ENCODE measurements at places on chromosomes 5 and 9.

- DNase-seq: no peak
Measured at GRCh38 chr5:175443514-175444059, 395 bp downstream of the DRD1 start.

GRCh38 chr5:3118340-3118739 is 366.9 kb upstream of the IRX2 start:
- DNase-seq: no peak

- no peak for DNase-seq
Measured at GRCh38 chr5:157504053-157504452, 44.0 kb downstream of the NIPAL4 start.

GRCh38 chr5:175548626-175549311 is 70.4 kb downstream of the SFXN1 start:
- DNase-seq: no peak

GRCh38 chr9:81893929-81894328 is 34.3 kb upstream of the SPATA31D4 start:
- DNase-seq: no peak

DNA sequence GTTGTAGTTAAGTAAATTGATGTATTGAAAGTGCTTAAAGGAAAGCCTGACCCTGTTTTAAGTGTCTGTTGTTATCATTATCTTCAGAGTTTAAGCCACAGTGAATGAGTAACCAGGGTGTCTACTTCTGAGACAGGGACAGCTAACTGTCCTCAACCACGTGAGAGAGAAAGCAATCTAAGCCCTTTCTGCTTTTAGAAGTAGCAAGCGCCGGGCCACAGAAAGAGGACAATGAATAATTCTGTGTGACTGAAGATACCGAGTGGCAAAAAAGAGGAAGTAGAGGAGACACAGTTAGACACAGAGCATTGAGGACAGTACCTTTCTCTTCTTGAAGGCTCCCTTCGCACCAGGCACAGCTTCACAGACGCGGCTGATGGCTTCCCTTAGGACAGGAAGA is 86.3 kb downstream of the S1PR3 start:
- DNase-seq: no peak

- DNase-seq: peak; percentile 28
Measured at GRCh38 chr5:73701566-73701965, 75.6 kb downstream of the ARHGEF28 start.

DNA sequence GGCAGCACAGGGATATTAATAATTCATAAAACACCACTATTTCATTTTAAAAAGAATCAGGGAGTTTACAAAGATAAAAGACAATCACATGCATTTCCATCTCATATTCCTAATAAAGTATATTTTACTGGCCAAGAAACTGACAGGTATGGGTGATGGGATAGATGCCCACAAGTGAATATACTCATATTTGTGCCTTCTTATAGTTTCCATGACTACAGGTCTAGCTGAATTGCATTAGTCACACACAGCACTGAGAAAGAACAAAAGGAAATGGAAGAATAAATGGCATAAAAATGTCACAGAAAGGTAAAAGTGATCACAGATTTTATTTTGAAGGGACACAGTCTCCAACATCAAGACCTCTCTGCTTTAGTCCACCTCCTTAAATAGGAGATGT is 193.5 kb downstream of the PLK2 start:
- no peak for DNase-seq

- no peak for DNase-seq
Measured at GRCh38 chr5:115639377-115639776, 13.5 kb upstream of the TMED7 start.

DNA sequence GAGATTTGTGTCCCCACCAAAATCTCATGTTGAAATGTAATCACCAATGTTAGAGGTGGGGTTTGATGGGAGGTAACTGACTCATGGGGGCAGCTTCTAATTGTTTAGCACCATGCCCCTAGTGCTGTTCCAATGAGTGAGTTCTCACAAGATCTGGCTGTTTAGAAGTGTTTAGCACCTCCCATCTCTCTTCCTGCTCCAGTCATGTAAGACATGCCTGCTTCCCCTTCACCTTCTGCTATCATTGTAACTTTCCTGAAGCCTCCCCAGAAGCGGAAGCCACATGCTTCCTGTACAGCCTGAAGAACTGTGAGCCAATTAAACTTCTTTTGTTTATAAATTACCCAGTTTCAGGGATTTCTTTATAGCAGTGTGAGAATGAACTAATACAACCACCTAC is 170.5 kb downstream of the NDUFS4 start:
- no peak for DNase-seq

DNA sequence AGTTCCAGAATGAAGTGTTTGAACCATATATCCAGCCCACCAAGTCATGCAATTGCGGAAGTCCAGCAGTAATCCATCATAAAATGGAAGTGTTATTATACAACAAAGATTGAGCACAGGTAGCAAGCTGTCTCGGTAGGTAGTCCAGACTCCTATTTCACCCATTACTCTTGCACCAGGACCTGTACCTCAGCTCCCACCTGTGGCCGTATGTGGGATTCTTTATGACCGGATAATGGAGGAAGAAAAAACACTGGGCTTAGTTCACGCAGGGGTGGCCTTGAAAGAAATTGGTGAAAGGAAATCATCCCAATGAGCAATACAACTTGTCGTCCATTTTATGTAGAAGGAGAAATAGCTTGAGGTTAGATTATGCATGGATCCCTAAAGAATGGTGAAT is 216.3 kb downstream of the ESM1 start:
- no peak for DNase-seq

DNA sequence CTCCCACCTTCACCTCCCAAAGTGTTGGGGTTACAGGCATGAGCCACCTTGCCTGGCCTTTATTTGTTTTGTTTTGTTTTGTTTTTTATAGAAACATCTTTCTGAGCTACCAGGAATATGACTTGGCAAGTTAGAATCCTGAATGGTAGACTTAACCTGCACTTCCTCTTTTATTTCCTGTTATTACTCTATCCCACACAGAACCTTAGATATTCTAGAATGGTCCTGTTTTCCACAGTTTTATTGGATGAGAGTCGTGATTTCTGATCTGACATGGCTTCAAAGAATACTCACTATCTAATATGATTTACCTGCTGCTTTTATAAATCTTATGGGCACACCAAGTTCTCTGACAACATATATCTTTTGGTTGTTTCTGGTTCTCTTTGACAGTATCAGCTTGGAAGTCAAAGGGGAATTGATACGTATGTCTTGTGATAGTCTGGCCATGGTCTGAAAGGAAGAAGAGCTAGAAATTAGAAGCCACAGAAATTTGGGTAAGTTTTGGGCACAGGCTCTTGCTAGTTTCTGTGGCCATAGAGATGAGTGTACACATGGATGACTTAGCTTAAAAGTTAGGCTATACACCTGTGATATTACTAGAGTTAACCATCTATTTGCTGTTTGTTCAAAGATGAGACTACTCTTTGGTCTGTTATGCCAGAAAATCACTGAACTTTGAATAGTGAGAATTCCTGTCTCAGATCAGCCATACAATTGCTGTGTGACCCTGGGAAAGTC is 4.7 kb upstream of the PANK3 start:
- no peak for DNase-seq

- peak; percentile 25 for DNase-seq
Measured at GRCh38 chr5:130706696-130707095, 458.4 kb downstream of the HINT1 start.

DNA sequence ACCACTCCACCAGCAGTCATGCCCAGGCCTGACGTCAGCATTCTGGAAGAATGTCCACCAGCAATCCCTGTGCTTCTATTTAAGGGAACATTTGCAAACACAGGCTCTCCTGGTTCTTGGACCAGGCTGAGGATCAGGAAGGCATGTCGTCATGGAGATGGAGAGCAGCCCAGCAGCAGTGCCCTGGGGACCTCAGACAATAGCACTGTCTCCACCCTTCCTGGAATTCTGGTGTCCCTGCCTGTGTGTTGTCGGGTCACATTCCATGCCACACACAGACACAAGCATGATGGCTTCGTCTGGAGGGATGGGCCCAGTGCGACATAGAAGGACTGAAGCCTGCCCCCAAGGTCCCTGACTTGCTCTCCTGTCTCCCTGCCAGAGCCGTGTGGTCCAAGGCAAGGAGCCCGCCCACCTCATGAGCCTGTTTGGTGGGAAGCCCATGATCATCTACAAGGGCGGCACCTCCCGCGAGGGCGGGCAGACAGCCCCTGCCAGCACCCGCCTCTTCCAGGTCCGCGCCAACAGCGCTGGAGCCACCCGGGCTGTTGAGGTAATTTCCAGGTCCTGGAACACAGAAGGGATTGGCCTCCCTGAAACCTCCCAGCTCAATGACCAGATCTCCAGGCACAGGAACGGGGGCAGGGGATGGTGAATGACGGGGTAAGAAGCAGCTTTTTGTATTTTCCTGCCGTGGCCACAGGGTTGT is 43.8 kb downstream of the STOM start:
- peak; percentile 96 for DNase-seq

GRCh38 chr9:95498641-95499040 is 18.1 kb downstream of the PTCH1 start:
- DNase-seq: no peak

DNA sequence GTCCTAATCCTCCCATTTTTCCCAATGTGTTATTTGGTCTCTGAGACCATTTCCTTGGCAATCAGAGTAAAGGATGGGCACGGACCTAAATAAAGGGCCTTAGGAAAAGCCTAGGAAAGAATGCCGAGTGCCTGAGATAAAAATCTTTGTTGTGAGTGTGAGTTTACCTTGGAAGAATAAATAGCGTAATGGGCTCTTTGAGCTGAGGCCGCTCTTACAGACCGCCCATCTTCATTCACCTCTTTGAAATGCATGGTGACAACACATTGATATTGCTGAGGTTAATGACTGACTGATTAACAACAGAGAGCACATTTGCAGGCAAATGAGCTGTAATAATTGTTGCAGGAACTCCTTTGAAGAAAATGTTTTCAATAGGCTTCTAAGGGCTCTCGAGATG is 1967.1 kb upstream of the WWC1 start:
- DNase-seq: no peak

GRCh38 chr5:5634817-5635216 is 212.3 kb downstream of the ICE1 start:
- no peak for DNase-seq

DNA sequence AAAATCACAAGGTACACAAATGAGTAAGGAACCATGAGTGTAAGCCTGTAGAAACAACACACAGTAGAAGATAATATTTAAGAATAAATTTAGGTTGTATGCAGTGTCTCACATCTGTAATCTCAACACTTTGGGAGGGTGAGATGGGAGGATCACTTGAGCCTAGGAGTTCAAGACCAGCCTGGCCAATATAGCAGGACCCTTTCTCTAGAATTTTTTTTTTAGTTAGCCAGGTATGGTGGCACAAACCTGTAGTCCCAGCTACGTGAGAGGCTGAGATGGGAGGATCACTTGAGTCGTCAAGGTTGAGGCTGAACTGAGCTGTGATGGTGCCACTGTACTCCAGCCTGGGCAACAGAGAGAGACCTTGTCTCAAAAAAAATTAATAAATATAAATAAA is 401.2 kb upstream of the RORB start:
- no peak for DNase-seq

GRCh38 chr5:761854-762710 is 22.4 kb downstream of the ZDHHC11B start:
- no peak for DNase-seq

GRCh38 chr9:127076860-127077643 is 45.4 kb downstream of the ANGPTL2 start:
- DNase-seq: no peak

- no peak for DNase-seq
Measured at GRCh38 chr9:72333709-72334108, 31.3 kb downstream of the ZFAND5 start.

DNA sequence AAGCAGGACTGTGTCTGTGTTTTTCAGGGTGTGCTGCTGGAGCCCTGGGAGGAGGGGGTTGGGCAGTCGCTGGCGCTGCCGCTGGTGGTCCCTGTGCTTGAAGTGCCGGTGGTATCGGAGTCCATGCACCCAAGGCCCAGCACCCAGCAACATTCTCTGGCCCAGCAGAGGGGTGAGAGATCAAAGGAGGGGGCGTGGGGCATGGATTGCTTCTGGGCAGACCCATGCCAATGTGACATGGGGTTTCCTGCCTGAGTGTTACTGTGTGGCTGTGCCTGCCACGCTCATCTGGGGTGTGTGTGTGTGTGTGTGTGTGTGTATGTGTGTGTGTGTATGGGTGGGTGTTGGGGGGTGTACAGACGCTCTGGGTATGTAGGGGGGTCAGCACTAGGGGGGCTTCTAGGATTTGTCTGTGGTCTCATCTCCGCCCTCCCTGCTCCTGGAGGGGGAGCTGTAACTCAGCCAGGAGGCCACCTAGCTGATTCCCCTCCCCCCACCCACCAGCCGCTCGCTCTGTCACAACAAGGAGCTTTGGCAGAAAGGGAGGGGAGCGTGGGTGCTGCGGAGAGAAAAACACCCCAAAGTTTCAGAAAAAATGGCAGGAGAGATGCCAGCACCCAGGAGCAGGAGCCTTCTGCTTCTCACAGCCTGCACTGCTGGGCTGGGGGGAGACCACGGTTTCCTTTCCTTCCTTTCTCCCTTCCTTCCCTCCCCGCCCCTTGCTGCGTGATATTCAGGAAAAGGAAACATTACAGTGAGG is 35.9 kb upstream of the HSPA9 start:
- no peak for DNase-seq

GRCh38 chr5:57817001-57817453 is 334.4 kb upstream of the ACTBL2 start:
- peak; percentile 20 for DNase-seq

DNA sequence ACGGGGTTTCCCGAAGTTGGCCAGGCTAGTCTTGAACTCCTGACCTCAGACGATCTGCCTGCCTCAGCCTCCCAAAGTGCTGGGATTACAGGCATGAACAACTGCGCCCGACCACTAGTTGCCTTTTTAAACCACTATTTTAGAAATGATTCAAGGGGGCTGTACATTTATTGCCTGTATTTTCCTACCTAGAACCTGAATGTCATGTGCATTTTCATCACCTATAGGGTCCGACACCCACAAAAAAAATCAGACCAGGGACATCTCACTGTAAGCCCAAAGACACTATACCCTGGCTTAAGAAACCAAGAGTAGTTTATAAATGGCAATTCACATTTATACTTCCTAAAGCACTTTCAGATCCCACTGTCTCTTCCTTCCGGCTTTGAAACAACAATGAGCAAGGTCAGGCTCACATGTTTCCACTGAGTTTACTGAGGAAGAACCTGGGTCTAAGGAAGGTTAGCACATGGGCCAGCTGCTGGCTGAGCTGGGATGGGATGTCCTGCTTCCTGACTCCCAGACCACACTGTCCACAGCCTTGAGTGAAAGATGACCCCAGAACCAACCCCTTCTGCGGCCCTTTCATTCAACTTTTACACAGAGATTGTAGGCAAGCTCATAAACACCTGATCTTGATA is 87.3 kb downstream of the SERINC5 start:
- DNase-seq: no peak

DNA sequence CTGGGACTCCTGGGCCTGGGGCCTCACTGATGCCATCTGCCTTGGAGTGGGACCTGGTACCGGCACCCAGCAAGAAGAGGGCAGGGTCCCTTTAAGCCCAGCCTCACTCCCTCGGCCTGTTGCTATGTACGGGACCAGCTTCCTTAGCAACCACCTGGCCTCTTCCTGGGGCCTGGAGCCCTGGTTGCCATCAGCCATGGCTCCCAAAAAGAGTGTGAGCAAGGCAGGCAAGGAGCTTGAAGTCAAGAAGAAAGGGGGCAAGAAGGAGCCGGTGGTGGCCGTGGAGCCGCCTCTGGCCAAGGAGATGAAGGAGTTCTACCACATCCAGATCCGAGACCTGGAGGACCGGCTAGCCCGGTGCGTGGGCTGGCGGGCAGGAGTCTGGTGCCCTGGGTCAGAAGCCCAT is at the start of gene CFAP157:
Gene CFAP157 (plus strand): TSS at position 153 of the 406 bp plus-strand sequence. CDS start 44 bp downstream, at position 197.
- DNase-seq: no peak

Data from fibroblast of mammary gland (primary cell).